Body of pancreas (tissue), 4 donors: ENCODE measurements at places on chromosomes 2 and 18.

DNA sequence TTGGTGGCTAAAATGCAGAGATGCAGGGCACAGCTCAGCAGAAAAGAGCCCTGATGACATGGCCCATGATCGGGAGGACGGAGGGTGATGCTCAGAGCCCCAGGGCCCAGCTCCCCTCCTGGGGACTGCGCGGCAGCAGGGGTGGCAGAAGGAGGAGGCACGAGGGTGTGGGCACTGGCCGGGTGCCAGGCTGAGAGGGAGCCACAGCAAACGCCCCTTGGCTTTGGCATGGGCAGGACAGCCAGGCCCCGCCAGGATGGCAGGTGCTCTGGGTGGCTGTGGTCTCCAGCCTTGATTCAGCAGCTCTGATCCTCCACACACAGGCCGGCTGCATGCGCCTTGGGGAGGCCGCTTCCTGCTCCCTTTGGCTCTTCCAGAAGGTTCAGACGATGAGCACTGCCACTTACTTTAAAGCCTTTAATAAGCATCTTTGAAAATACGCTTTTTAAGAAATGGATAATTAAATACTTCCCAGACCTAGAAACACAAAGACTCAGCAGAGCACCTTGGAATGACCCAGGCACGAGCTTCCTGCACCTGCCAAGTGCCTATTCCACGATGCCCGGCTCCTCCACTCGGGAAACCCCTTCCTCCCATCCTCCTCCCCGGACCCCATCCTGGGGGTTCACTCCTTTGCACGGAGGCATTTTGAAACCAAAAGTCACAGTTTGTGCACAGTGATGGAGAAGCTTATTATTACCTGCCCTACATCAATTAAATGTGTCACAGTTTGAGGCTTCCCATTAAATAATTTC is 78.5 kb upstream of the SNTG2 start:
- no peak for DNase-seq

DNA sequence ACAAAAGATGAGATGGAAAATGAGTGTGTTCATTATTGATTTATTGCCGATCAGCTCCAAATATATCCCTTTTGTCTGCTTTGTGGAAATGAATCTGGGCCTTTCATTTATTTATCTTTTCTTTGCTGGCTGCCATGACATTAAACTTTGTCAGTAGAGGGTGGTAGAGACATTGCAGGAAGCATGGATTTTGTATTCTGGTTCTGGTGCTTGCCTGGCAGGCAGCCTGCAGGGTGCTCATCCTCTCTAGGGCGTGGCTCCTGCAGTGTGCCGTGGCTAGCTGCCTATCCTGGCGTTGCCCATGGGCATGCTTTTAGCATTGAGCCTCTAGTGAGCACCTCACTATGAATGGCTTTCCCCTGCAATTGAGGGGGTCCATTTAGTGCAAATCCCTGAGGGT is 593.1 kb downstream of the RNF144A start:
- no peak for DNase-seq

DNA sequence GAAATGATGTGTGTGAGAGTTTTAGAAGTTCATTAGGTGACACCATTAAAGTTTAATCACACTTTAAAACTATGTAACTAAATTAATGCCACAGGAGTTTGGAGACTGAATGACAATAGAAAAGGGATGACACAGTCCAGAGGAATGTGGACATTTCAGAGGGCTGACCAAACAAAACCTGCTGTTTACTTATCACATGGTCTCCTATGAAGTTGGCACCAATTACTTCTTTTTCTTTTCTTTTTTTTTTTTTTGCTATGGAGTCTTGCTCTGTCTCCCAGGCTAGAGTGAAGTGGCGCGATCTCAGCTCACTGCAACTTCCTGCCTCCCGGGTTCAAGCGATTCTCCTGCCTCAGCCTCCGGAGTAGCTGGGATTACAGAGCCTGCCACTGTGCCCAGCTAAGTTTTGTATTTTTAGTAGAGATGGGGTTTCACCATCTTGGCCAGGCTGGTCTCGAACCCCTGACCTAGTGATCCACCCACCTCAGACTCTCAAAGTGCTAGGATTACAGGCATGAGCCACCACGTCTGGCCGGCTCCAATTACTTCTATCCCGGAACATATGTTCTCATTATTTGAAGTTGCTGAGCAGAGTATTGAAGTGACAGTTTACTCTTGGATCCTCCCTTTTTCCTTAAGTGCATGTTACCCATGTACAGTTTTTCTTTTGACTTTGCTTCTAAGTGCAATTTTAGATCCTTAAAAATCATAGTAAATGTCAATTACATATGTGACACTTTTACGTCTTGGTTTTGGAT is 4.3 kb downstream of the AGPS start:
- DNase-seq, result no peak

DNA sequence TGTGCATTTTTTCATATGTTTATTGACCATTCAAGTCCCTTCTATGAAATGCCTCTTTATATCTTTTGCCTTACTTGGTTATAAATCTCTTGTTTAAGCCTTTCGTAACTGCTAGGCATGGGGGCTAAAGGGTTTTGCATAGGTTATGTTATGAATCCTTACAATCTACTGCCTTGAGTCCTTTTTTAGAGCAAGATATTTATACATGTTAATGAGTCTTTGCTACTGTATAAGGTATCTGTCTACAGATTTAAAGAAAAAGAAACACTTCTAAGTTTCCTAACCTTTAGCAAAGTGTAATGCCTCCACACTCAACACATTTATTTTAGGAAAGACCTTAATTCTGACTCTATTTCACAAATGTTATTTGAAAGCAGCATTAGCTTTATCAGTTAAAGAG is 43.6 kb upstream of the XPO1 start:
- no peak for DNase-seq

DNA sequence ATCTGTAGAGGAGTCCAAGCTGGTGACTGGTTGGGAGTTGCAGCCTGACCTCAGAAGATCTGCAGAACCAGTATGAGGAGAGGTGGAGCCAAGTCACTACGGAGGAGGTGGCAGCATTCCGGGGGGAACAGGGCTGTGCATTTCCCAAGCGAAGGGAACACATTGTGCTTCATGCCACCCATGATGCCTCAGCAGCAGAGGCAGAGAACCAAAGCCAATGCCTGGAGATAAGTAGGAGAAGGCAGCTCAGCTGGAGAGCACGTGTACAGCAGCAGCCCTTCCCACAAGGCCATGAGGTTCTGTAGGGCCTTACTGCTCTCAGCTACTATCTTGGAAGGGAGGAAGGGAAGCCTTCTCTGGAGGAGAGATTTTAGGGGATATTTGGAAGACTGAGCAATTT is 67.2 kb upstream of the LRPPRC start:
- DNase-seq, result peak; percentile 82

GRCh38 chr2:238169708-238170251 is 11.0 kb downstream of the ERFE start:
- DNase-seq, result no peak

DNA sequence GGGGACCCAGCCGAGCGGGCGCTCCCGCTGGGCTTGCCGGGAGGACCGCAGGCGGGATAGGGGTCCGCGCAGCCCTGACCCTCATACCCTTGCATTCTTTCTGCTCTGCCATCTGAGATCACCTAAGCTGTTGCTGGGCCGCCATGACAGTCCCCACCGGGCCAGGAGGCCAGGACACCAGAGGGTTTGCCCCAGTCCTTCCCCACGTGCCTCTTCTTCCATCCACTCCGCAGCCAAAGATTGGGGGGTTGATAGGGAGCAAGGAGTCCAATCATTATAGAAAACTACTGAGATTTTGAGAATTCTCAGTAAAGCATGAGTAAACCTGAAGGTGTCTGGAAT is 453 bp upstream of the GRB14 start:
- DNase-seq, result no peak
